ENCODE measurements at places on chromosomes 12 and 14.

DNA sequence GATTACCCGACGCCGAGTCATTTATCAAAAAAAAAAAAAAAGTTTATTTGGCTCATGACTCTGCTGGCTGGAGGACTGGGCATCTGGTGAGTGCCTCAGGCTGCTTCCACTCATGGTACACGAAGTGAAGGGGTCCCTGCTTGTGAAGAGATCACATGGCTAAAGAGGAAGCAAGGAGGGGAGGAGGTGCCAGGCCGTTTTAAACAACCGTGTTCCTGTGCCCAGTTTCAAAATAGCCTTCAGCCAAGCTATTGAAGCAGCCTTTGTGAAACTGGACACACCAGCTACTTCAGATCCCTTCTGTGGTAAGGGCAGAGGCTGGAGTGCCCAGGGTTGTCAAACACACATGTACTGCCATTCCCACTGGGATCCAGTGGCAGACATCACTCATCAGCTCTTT is 7.6 kb downstream of the POP5 start:
- DNase-seq: no peak

- no peak for DNase-seq
These were observed 706 bp upstream of the DIO2 start for GRCh38 chr14:80212023-80212397.

DNA sequence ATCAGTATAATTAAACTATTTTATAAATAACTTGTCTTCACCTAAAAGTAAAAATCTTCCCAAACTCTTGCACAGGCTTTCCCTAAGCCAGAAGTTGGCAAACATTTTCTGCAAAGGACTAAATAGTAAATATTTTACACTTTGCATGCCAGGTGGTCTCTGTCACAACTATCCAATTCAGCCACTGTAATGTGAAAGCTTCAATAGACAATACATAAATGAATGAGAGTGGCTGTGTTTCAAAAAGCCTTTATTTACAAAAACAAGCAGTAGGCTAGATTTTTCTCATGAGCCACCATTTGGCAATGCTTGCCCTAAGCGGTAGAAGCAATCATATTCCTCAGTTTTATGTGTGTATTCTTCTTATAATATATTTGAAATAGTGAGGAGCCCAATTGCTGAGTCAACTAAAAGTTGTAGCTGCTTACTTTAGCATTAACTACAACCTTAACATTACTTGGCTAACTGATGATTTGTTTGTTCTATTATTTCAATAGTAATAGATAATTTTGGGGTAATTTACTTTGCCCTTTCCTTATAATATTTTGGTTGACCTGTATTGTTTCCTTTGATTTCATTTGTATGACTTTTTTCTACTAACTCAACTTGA is 236.0 kb upstream of the SYT1 start:
- no peak for DNase-seq

- peak; percentile 72 for DNase-seq
These were observed 384.0 kb upstream of the FOXG1 start for GRCh38 chr14:28382444-28383190.

- no peak for DNase-seq
These were observed 5.3 kb upstream of the HECTD1 start for GRCh38 chr14:31212893-31213292.

DNA sequence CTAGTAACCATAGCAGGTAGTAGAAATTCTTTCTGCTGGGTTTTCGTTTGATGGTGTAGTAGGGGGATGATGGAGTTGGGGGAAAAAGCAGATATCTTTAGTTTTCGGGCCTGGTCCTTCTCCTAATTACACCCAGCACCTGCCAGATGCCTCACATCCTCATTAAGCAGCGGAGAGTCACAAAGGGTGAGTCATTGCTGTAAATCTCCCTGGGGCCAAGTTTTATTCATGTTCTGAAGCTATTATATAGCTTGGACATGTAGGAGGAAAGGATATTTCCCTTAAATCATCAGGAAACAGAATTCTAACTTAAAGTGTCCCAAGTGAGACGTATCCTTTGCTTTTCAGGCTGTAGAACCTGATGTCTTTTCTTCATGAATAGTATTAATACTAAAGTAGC is 4.9 kb upstream of the NECAP1 start:
- peak; percentile 85 for DNase-seq

DNA sequence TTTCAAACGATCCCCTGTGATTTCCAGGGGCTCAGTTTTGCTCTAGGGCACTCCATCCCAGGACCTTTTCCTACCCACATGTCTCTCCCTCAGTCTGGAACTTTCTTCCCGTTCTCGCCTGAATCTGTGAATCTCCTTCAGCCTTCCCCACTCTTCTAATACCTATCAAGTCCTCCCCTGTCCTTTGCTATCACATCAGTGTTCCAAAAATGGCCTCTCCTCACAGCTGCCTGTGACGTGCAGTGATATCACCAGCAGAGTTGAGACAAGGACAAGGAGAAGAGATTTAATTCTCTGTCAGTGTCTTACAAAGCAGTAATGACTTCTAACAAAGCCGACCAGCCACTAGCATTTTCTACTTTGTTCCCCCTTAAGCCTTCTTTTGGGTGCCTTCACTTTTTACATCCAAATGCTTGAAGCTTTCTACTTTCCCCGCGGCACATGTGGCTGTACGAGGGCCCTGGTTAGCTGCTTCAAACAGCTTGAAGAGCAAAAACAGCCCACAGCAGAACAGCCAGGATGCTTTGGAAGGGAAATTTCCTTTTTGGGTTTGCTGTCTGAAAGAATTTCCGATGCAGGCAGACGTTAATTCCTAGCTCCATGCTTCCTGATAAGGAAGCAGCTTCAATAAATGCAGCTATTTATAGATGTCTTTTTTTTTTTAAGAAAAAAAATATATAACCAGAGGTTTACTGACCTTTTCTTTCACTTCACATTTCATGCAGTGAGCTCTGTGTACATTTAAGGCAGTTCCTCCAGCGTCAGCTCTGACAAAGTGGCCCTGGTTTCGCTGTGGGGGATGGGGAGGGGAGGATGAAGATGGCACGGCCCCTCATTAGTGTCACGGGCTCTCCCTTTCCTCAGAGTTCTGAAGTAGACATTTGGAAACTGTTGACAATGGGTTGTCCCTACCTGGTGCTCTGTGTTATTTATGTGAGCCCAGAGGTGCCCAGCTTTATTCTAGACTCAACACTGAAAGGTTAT is 109.3 kb downstream of the ETV6 start:
- DNase-seq: no peak

DNA sequence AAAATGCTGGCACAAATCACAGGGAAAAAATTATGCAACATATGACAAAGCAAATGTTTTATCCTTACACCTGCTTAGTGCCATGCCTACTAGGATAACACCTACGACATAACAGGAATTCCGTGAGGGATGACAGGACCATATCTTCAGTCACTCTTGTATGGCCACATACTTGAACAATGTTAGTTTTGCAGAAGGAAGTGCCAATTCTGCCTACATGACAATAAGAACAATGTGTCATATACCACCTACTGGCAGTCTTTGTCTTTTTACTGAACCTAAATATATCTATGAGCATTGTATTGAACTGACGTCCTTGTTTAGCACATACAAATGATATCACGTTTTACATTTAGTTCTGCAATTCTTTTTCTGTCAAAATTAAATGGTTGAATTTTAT is 234.0 kb downstream of the ADAMTS20 start:
- peak; percentile 7 for DNase-seq

GRCh38 chr12:68119250-68119649 is 40.3 kb downstream of the IFNG start:
- DNase-seq: peak; percentile 5

- DNase-seq: no peak
These were observed 40.3 kb upstream of the SLC24A4 start for GRCh38 chr14:92282669-92283068.

- no peak for DNase-seq
These were observed 58.1 kb downstream of the HSP90AA1 start for GRCh38 chr14:102028733-102029132.

GRCh38 chr14:26856876-26857518 is 259.2 kb upstream of the NOVA1 start:
- no peak for DNase-seq

DNA sequence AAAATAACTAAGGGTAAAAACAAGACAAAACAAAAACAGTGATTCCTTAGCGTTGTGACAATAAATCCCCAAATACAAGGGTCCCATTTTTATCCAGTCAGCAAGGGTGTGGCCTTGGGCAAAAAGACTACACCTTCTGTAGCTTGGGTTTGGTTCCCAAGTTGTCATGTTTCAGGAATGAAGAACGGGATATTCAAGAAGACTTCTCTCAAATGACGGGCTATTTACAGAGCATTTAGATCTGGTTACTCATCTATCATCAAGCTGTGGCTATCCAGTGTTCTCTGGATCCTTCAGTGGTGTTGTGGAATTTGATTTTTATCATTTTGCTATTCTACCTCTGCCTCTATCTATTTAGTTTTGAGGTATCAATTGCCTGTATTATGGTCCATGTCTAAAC is 219.7 kb downstream of the SLC25A21 start:
- DNase-seq: no peak

DNA sequence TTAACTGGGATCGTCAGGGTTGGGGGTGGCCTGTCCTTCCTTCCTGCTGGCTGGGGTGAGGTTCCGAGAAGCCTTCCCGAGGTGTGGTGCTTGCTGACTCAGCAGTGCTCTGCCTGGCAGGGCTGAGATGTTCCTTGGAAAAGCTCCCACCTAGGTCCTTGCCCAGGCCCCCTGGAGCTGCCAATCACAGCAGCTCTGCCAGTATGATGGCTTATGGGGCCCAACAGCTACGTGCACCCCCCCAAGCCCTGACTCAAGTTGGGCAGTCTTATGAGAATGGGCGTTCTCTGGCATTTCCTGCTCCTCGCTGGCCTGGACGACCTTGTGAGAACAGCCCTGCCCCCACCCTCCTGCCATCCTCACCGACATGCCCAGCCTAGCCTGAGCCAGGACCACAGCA is 292.2 kb upstream of the CRY1 start:
- DNase-seq: no peak

DNA sequence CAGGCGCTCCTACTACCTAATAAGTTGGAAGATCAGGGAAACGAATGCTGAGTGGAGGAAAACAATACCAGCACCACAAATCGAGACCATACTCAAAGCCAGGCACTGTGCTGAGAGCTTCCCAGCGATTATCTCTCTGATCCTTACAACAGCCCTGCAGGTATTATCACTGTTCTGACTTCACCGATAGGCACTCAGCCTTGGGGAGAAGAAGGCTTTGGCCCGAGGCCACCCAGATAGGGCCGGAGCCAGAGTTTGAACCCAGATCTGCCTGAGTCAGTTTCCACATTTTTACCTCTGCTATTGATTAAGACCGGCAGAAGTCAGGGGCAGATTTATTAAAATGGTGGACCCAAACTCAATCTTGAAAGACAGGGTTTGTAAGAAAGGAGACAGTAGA is 4.9 kb downstream of the SVOP start:
- DNase-seq: no peak

DNA sequence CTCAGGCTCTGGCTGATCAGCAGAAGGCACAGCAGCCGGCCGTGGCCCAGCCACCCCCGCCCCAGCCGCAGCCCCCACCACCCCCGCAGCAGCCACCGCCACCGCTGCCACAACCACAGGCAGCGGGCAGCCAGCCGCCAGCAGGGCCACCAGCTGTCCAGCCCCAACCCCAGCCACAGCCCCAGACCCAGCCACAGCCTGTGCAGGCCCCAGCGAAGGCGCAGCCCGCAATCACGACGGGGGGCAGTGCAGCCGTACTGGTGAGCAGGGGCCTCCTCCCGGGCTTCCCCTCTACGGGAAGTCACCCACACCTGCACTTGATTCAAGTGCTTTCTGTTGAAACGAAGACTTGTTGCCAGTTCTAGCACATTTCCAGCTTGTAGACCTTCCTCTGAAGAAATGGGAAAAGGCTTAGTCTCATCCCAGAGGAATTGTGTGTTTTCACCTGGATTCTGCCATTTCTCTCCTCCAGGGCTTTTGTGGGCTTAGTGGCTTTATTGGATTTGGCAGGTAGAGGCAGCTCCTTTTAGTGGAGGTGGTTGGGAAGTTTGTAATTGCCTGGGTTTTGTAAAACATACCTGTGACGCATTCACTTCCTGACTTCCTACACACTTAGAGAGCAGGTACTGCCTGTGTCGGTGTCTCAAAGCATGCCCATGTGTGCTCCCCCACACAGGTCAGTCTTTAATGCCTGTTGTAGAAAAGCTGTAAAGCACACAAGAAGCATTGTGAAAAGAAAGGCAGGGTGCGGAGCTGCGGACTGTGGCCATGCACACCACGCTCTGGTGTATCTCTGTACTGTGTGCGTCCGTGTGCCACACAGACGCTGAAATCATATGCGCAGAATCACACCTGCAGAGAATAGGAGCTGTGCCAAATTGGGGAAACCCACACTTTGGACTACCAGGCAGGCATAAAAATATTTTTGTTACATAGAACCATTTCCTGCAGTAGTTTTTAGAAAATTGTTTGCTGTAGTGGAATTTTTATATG is 90.5 kb downstream of the DDX51 start:
- no peak for DNase-seq

DNA sequence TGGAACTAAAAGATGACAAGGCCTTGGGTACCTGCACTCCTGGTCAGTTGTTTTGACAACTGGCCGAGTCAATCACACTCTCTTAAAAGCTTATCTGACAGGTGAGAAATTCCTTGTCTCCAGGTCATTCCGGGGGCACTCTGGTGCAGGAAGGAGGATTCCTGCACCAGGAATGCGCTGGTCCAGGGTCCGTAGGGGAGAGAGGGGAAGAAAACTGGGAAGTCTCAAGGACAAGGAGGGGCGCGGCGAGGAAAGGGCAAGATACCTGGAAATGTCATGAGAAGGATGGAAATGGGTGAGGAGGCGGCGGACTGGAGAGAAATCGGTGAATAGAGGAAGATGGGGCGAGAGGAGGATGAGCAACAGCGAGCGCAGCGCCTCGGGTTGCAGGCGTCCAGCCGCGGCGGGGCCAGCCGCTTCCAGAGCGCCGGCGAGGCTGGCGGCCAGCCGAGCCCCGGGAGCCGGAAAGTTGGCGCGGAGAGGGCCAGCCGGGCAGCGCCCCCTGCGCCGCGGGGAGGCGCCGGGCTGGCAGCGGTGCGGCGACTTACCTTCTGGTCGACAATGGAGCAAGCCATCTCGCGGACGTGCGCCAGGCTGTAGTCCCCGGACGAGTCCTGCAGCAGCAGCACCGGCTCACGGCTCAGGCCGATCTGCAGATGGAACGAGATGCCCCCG is 809 bp downstream of the PRKD1 start:
- no peak for DNase-seq

DNA sequence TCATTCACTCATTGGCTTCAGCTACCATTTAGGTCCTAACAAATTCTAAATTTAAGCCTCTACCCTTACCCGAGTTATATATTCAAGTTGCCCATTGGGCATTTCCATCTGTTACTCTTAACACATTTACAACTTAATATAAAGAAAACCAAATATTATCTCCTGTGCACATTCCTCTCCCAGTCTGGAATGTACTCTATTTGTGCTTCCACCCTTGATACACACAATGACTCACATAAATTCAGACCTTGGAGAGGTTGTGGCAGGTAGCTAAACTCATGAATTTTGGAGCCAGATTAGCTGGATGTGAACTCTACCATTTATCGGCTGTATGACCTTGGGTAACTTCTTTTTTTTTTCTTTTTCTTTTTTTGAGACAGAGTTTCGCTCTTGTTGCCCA is 51.1 kb downstream of the BRMS1L start:
- no peak for DNase-seq

Data from RKO (cell line).